ENCODE measurements at places on chromosomes 16 and 17.
A peak's percentile ranks its signal among the peaks of the same experiment; 100 is the strongest.

GRCh38 chr16:50038756-50039529 is 13.9 kb downstream of the CNEP1R1 start:
- DNase-seq, result no peak

GRCh38 chr16:85235991-85236817 is 123.9 kb upstream of the CIBAR2 start:
- peak; percentile 84 for DNase-seq

DNA sequence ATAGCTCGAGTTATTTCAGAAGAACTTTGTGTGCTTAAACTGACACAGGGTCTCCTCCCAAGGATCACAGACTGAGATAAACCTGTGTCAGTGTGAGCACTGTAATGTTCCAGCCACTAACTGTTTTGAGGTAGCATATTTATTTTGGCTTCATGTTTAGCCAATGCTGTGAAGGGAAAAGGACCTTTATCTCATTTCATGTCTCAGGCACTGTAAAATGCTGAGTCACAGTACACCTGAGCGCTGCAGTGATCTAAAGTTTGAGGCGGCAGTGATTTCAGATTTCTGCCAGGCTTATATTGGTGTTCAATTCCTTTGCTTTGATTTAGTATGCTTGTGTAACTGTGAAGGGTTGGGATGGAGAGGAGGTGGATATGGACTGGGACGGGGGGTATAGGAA is 3.1 kb upstream of the DNAJA2 start:
- no peak for DNase-seq

GRCh38 chr17:82664276-82664575 is 16.0 kb upstream of the WDR45B start:
- DNase-seq, result no peak

- DNase-seq, result no peak
These were observed 12.9 kb upstream of the PSMD7 start for GRCh38 chr16:74283716-74284115.

DNA sequence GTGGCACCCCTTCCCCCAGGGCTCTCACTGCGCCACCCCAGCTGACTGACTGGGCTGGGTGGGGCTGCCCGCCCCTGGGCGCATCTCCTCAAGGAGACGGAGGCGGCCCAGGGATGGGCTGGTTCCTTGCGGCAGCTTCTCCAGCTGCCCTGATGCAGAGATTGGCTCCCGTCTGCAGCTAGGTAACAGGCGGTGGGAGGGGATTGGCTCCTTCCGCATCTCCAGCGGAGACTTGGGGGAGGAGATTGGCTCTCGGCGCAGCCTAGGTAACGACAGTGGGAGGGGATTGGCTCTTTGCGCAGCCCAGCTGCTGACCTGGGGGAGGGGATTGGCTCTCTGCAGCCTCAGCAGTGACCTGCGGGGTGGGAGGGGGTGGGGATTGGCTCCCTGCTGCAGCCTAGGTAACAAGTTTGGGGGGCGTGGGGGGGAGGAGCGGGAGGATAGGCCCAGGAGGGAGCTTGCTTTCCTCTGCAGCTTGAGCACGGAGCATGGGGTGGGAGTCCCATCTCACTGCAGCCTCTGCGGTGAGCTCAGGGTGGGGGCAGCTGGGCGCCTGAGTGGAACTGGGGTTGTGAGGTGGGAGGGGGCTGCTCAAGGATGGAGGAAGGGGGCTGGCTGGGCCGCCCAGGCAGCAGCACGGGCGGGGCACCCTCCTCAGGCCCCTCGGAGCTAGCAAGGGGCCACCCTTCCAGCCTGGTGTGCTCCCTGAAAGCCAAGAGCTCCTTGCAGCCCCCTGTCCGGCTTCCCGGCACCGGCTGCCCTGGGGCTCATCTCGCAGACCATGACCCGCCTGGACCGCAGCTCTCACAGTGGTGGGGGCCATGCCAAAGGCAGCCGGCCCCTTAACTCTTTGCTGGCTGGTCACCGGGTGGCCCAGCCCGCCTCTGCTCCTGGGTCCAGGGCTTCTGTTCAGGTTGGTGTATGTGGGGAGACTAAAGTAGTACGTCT is 6.4 kb downstream of the NFE2L1 start:
- DNase-seq, result no peak

DNA sequence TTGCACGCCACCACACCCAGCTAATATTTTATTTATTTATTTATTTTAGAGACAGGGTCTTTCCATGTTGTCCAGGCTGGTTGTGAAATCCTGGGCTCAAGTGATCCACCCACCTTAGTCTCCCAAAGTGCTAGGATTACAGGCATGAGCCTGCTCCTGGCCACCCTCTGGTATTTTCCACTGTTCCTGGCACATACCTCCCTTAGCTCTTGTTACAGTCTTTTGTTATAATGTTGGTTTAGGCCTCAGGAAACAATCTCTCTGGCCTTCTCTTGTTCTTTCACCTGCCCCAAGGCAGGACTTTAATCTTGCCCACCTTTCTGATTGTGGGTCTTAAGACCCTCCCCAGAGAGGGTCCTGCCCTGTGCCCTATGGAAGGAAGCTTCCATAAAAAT is 3.6 kb upstream of the CYTH1 start:
- DNase-seq, result no peak

- no peak for DNase-seq
These were observed 2.0 kb upstream of the CANT1 start for GRCh38 chr17:79011451-79012147.

GRCh38 chr16:70665806-70666735 is 19.7 kb downstream of the IL34 start:
- DNase-seq, result no peak

DNA sequence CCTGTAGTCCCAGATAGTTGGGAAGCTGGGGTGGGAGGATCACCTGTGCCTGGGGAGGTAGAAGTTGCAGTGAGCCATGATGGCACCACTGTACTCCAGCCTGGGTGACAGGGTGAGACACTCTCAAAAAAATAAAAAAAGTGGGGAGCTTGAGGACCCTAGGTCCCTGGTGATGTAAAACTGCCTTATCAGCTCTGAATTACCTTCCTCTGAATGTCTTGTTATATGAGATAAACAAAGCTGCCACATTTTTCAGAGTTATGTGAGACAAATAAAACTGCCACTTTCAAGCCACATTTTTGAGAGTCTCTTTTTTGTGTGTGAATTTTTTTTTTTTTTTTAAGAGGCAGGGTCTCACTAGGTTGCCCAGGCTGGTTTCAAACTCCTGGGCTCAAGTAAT is 32.0 kb upstream of the B4GALNT2 start:
- no peak for DNase-seq

- no peak for DNase-seq
These were observed 6.4 kb downstream of the HAS3 start for GRCh38 chr16:69111876-69112230.

Data from GM20000 (cell line).